NCI-H1694 treated with DMSO at 0.1 percent for 48 hours (cell line): ENCODE measurements at places on chromosomes 6 and 20.
A peak's percentile ranks its signal among the peaks of the same experiment; 100 is the strongest.

GRCh38 chr6:73712535-73713173 is 16.7 kb downstream of the CD109 start:
- no peak for DNase-seq

DNA sequence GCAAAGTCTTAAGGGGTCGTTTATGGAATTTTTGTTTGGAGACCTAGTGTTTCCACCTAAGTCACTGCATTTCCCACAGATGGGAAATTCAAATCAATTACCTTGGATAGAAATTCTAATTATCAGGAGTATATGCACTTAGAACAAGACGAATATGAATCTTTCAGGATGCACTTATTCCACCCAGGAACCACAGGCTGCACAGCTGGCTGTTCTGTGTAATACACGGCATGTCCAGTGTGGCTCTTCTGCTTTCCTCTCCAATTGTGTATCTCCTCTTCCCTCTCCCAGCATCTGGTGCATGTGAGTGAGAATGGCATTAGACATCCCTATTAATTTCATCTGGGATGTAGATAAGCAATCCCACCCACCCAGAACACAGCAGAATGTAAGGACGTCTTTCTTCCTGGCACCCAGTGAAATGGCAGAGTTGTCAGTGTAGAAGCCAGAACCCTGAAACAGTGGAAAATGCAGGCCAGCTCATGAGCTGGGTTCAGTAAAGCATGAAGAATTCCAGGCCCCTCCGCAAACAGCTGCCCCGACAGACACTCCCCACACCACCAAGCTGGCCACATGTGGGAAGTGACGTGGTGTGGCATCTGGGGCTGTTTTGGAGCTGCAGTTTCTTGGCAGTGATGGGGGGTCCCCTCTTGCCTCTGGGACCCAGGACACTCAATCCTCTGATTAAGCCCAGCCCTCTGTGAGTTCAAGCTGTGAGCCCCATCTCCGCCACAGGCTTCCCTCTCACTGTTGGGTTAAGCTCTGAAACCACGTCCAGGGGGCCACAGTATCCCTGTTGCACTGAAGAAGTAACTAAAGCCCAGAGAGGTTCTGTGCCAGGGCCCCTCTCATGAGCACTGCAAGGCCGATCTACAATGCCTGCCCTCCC is 180.1 kb upstream of the CST7 start:
- peak; percentile 26 for DNase-seq

DNA sequence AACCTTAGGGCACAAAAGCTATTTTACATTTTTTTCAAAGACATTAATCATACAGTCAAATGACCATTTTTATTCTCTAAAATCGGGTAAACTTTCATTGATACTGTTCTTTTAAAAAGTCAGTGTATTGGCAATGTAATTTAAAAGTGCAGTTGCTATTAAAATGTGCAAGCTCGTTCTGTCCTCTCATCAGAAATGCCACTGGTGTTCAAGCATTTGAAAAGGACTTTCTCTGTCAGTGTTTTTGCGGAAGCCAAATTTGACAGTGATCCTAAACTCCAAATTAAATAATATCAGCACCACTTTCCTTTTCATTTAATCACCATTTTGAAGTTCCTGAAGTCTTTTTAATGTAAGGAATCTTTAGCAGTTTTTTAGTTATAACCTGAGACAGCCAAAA is 69.6 kb downstream of the AFG1L start:
- DNase-seq = no peak

- DNase-seq = no peak
These were observed 44.6 kb downstream of the WDR27 start for GRCh38 chr6:169657284-169657610.

- DNase-seq = no peak
These were observed 99.4 kb downstream of the EYA4 start for GRCh38 chr6:133340557-133340956.

GRCh38 chr6:170028629-170029345 is 262.1 kb downstream of the DLL1 start:
- no peak for DNase-seq

DNA sequence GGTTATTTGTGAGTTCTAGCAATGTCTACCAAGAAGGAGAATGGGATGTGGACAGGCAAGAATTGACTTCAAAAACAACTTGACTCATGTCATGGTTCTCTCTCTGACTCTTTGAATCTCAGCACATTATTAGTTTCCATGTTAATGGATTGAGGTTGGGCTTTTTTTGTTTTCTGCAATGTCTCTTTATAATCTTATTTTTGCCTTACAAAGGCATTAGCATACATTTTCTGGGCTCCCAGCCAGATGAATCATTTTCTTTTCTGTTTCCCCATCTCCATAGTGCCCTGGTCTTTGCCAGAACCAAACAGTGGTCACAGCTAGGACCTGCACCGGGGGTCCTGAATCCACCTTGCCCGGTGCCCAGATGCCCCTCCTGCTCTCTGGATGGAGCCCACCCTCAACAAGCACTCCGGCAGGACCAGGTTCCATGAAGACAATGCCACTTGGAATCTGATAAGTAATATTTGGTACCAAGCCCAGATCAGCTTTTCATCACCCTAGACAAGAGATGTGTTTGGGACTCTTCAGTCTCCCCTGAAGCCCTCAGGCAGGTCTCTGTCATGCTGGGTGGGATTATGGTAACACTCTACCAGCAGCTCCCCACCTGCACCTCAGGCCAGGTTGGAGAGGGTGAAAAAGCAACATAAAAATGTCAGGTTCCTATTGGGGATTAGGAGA is 266.7 kb upstream of the SULF2 start:
- no peak for DNase-seq

- DNase-seq = no peak
These were observed 62.9 kb downstream of the SSR1 start for GRCh38 chr6:7249946-7250643.

- DNase-seq = no peak
These were observed 57.6 kb upstream of the HMGCLL1 start for GRCh38 chr6:55636406-55637102.

GRCh38 chr6:26197933-26198721 is 110.9 kb downstream of the HFE start:
- DNase-seq = no peak

- DNase-seq = no peak
These were observed 7.4 kb upstream of the ULBP3 start for GRCh38 chr6:150076196-150076893.

GRCh38 chr20:61044499-61044898 is 207.6 kb upstream of the CDH4 start:
- no peak for DNase-seq

DNA sequence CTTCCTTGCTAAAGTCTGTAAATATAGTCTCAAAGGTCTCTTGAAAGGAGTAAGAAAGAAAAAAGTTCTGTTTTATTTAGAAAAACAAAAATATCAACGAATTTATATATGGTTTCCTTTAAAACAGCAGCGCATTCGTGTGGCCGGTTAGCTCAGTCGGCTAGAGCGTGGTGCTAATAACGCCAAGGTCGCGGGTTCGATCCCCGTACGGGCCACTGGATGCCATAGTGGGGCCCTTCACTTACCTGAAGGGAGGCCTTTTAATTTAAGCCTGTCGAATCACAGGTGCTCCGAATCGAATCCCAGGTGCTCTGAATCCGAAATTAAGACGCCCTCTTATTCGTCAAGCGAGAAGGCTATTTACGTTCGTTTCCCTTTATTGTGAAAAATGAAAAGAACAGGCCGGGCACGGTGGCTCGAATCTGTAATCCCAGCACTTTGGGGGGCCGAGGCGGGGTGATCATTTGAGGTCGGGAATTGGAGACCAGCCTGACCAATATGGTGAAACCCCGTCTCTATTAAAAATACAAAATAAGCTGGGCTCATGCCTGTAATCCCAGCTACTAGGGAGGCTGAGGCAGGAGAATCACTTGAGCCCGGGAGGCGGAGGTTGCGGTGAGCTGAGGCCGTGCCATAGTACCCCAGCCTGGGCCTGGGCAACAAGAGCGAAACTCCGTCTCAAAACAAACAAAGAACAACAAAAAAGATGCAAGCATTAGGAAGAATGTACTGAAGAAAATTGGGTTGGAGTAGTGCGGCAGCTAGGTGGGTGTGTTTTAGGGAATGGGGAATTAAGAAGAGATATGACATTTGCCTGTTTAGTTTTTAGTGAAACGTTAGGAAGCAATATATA is 195.8 kb upstream of the ZNF184 start:
- peak; percentile 16 for DNase-seq

GRCh38 chr20:46093531-46093930 is 3.8 kb upstream of the NCOA5 start:
- no peak for DNase-seq

DNA sequence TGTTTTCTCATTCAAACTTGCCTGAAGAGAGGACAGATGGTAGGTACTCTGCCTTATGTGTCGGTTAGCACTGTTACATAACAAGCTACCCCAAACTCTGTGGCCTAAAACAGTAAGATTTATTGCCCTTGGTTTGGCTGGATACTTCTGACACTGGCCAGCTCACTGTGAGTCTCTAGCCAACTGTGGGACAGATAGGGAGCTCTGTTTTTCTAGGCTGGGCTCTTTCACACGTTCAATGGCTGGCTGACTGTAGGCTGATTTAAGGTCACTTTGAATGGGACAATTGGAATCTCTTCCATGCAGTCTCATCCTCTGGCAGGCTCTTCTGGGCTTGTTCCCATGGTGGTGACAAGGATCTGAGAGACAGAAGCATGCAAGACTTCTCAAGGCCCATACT is 39.4 kb upstream of the JAG1 start:
- DNase-seq = no peak

GRCh38 chr6:150791717-150792116 is 73.8 kb upstream of the MTHFD1L start:
- DNase-seq = no peak

- no peak for DNase-seq
These were observed 129.5 kb upstream of the SUPT3H start for GRCh38 chr6:45507186-45507585.

DNA sequence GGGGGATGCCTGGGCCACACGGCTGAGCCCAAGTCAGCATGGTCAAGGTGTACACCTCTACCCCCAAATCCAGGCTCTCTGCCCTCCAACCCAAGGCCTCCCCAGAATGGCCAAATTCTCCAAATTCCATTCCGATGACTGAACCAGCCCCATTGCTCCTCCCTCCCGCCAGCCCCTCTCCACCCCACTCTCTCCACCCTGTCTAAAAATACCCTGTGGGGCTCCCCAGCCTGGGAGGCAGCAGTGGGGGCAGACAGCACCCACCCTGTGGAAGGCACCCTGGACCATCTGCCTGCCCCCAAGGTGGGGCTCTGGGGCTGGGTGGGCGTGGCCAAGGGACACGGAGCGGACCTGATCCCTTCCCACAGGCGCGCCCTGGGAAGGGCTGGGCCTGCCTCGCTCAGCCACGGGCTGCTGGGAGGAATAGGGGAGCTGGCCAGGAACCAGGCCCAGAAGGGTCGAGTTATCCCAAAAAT is 11.4 kb downstream of the TEAD3 start:
- DNase-seq = no peak

DNA sequence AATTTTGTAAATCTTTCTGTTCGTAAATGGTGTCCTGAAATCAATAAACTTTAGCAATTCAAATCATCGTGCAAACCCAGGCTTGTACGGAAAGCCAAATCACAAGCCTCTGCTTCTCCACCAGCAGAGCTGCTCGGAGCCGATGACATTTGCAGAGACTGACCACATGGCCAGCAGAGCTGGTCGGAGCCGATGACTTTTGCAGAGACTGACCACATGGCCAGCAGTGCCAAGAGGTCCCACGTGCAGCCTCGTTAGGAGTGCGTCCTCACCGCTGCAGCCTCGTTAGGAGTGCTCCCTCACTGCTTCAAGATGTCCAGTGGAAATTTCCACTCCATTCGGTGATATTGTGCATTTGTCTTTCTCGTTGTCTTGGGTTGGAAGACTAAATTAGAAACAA is 28.5 kb downstream of the SMOC2 start:
- no peak for DNase-seq

DNA sequence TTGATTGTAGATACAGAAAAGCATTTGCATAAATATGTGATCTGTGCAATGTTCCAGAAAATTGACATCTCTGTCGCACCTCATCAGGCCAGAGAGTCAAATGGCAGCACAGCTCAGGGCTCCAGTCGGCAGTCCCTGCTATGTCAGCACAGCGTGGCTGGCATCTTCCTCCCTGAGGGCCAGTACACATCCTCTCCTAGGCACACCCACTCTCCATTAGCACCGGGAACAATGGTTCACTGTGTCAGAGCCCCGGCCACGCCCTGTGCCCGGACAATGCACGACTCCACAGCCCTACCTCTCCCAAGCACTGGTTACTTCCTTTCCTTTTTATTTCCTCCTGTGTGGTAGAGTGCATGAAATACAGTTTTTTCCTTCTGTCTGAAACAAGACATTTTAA is 114.9 kb downstream of the FOXC1 start:
- DNase-seq = no peak

GRCh38 chr6:15400572-15401004 is 154.7 kb downstream of the JARID2 start:
- DNase-seq = peak; percentile 63

- no peak for DNase-seq
These were observed 8.2 kb upstream of the PYGB start for GRCh38 chr20:25239387-25240370.

- DNase-seq = no peak
These were observed 845 bp upstream of the ANKRD60 start for GRCh38 chr20:58229198-58229798.

- no peak for DNase-seq
These were observed 493.5 kb upstream of the FLRT3 start for GRCh38 chr20:14830899-14831298.

DNA sequence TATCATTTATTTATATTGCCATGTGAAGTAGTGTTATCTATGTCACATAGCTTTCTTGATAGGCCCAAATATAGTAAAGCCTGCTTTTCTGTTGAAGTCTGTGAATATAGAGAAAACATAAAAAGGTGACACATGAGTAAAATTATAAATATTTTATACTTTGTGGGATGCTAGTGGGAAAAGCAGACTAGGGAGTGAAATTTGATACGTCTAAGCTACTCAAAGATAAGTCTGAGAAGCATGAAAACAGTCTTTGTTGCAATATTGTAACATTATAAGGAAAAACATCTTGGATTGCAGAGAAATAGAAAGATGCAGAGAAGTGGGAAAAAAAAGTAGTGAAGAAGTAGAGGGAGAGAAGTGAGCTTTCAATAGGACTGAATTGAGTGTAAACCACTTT is 75.4 kb downstream of the ZNF292 start:
- DNase-seq = no peak

- DNase-seq = no peak
These were observed 107.8 kb upstream of the CITED2 start for GRCh38 chr6:139482287-139482686.

- DNase-seq = no peak
These were observed 62.4 kb downstream of the GCNT2 start for GRCh38 chr6:10583509-10583901.

GRCh38 chr20:56439771-56440291 is 27.8 kb downstream of the CASS4 start:
- no peak for DNase-seq

DNA sequence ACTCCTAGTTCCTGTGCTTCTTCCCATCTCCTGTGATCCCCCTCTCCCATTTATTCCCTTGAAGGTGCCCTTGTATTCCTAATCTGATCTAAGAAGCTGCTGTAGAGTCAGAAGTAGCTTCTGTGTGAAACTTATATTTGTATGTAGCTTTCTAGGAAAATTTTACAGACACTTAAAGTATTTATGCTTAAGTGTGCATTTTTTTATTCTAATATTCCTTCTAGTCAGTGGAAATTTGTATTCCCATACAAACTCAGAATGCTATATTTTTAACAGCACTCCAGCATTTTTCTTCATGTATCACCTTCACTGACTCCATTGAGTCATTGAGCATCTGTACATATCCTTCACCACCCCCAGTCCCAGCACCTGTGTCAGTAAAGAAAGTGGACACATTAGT is 12.7 kb downstream of the ZKSCAN8 start:
- no peak for DNase-seq
